ENCODE measurements at places on chromosomes 2 and 18.

DNA sequence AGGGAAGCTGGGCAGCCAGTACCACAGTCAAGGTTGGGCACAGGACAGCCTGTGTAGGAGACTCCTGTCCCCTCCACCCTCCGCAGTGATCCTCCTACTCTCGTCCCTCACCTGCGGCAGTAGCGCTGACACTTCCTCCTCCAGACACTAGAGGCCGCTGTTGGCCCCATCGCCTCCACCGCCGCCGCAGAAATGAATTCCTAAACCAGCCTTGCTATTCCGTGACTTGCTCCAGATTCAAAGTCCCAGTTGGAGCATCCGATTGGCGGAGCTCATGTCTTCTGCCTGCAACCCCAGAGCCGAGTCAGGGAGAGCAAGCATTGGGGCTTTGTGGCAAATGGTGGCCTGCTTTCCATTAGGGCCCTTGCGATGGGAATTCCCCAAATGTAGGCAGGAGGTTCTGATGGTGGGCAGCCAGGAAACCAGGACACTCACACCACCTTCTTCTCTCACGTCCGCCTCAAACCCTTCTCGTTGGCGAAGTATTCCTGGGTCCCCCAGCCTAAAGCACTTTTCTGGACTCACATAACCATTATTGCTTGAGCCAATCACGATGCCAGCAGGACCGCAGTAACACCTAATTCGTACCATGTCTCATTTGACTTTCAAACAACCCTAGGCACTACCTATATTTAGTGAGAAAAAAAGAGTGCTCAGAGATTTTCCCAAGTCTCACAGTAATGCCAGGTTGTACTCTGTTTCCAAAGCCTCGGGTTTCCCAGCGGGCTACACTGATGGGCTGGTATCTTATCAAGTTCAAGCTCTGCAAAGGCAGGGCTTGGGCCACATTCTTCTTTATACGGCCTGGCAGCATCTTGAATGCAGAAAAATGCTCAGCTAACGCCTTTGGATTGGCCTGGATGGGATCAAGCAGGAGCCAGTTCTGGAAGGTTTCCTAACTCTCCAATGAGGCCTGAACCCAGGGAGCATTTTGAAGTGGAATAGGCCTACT is 1.2 kb upstream of the DNAJB2 start:
- no peak for DNase-seq

GRCh38 chr2:203751685-203752271 is 45.3 kb downstream of the CD28 start:
- no peak for DNase-seq

DNA sequence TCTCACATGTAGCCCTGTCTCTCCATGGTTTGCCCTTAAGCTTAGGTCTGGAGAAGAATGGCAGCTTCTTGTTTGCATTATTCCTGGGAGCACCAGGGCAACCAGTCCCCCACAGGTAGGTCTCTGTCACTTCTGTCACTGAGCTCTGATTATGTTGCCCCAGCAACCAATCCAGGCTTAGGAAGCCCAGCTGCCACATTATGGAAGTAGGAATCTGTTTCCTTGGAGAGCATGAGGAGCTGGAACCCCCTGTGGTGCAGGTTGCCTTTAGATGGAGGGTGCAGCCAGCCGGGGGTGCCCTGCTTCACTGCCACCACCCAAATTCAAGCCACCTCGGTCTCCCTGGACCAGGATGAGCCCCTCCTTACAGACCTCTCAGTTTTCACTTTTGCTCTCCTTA is 4.8 kb downstream of the RESP18 start:
- no peak for DNase-seq

- DNase-seq: no peak
Observed at GRCh38 chr2:152657043-152657442, 60.2 kb downstream of the PRPF40A start.

GRCh38 chr2:41865263-41865662 is 182.6 kb upstream of the PKDCC start:
- no peak for DNase-seq

Measured in cerebellar nuclear complex (tissue), 1 donor.